H9 (cell line): ENCODE measurements at places on chromosomes 7 and 10.

DNA sequence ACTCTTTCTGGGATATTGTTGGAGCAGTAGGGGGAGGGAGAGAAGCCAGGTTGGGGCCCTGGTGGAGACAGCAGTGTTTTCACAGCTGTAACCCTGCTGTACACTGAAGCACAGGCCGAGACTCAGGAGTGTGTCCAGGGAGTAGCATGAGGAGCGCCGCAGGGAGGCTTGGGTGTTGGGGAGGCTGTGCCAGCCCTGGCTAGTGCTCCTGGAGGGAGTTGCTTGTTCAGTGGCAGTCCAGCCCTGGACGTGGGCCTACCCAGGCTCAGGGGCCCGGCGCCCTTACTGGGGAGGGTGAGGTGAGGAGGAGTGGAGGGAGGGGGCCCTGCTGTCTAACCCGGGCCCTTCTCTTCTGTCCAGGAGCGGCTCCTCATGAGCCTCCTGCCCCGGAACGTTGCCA is 35.9 kb downstream of the ADCY1 start:
- no peak for DNase-seq

GRCh38 chr7:129676017-129676897 is 64.7 kb downstream of the NRF1 start:
- no peak for DNase-seq

- no peak for DNase-seq
Measured at GRCh38 chr10:77936697-77937567, 10.4 kb upstream of the DLG5 start.

- no peak for DNase-seq
Measured at GRCh38 chr7:93048136-93048930, 69.4 kb downstream of the SAMD9 start.

DNA sequence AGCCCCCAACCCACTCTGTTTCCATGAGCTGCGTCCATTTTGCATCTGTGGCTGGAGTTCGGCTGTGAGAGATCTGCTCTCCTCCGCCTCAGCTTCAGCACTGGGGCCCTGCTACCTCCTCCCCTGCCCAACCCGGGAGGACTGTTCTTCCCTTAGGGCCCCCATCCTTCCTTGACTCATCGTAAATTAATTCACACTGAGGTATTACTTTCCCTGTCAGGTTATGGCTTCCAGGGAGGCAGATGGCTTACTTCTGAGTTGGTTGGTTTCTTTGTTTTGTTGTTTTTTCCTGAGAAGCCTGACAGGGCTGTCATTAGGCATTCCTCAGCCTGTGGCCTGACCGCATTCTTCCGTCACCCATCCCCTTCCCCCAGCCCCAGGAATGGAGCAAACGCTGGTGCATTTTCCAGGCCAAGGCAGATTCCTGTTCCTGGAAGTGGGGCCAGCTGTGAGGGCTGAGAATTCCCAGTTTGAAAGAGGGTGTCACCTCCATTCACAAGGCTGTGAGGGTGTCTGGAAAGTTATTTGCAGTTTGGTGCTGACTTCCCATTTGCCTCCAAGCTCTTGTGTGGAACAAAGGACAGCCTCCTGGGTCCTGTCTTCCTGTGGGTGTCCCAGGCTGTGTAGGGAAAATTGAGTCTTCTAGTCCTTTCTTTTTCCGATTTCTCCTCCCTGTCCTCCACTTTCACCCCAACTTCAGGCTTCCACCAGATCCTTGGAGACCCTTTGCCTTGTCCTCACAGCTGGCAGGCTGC is 11.7 kb downstream of the CPA5 start:
- peak; percentile 76 for DNase-seq

- no peak for DNase-seq
Measured at GRCh38 chr10:99976886-99977665, 32.7 kb downstream of the DNMBP start.

DNA sequence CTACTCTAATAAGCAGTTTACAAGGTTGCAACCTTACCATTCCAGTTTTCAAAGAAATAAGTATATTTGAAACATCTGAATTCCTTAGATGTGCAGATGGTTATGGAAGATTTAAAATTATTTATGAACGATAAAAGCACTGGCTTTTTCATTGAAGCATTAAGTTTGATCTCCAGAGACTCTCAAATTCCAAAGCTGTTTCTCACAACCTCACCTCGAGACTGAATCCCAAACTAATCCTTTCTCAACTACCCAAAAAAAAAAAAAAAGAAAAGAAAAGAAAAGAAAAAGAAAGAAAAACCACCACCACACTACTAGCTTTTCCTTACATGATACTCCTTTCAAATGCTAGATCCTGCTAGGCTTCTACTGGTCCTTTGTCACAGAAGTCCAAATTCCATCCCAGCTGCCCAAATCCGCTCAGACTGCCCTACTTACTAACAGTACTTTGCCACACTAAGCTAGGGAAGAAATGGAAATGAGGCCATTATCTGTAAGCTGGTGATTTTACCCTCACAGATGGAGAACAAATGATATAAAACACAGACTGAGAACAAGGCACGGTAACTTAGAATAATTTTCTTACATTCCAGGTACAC is 100.6 kb upstream of the CDK1 start:
- DNase-seq = no peak

DNA sequence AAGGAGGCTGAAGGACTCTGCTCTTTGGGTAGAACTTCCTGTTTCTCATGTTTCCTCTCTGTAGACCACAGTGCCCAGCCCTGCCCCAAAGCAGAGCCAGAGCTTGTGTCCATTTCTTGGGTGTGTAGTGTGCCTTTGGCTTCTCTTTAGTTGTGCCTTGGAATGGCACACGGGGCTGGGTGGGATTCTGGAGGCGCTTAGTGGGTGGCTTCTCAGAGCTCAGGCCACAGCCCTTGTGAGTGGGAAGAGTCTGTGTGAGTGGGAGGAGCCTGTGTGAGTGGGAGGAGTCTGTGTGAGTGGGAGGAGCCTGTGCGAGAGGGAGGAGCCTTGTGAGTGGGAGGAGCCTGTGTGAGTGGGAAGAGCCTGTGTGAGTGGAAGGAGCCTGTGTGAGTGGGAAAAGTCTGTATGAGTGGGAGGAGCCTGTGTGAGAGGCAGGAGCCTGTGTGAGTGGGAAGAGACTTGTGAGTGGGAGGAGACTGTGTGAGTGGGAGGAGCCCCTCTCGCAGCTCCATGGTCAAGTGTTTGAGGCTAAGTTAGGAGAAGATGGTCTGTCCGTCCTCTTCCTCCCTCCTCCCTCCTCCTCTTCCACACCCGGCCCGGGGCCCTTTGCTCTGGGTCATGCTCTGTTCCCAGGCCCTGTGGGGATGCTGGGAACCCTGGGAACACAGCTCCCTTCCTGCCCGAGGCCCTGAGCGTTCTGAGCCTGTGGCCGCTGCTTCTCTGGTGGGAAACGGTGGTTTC is 153.0 kb downstream of the GRK5 start:
- DNase-seq = no peak

GRCh38 chr7:18508443-18509427 is 13.2 kb downstream of the HDAC9 start:
- no peak for DNase-seq

DNA sequence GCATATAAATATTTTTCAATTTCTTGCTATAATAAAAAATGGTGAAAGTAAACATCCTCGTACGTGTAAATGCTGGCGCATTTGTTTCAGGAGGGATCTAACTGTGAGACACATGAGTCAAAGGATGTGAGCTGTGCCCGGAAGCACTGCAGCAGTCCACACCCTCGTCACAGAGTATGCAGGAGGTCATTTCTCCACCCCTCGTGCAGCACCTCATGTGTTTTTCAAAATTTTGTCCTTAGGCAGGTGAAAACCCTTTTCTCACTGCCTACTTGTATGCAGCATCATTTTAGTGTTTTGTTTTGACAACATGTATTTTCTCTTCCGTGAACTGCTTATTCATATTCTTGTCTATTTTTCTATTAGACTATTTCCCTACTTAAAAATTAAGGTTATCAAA is 162.7 kb downstream of the AVL9 start:
- DNase-seq = no peak

DNA sequence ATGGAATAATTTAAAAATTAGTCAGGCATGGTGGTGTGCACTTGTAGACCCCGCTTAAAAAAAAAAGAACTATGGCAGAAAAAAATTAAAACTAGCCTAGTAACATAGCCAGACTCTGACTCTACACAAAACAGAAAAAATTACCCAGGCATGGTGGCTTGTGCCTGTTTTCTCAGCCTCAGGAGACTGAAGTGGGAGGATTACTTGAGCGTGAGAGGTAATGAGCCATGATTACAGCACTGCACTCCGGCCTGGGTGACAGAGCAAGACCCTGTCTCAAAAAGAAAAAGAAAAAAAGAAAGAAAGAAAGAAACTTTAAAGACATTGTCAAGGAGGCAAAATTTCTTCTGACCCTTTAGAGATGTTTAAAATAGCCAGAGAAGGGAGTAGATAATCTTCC is 109.0 kb upstream of the TMEM106B start:
- DNase-seq = no peak

GRCh38 chr10:33402220-33403073 is 68.0 kb upstream of the NRP1 start:
- DNase-seq = no peak

DNA sequence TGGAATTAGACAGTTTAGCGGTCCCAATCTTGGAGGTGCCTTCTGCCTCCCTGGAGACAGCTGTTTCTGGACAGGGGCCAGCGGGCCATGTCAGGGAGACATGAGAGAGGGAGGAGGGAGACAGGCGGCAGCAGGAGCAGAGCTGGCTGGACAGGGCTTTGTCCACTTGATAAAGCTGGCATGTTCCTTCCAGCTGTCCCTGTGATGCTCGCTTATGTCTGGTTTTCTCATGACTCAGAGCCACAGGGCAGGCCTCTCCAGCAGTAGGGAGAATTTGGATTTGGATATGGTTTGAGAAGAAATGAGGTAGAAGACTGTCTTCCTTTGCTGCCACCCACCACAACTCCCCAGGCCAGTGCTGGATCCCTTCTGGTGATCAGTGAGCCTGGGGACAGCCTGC is 51.7 kb upstream of the SORCS3 start:
- no peak for DNase-seq

GRCh38 chr7:137073571-137074325 is 205.3 kb downstream of the CHRM2 start:
- no peak for DNase-seq

DNA sequence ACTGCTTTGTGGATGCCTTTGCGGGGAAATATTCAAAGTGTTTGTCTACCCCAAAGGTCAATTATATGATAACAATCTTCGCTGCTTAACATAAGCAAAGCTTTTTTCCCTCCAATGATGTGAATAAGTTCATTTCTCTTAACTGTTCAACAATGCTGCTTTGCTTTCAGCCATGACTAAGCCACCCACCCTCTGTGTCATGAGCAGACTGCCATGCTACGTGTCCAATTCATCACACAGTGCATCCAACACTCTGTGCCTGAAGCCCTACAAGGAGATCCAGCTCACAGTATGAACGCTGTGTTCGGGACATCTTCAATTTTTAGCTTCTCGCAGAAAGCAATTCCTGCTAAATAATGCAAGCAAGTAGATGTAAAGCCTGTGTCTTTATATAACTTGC is 5.7 kb upstream of the TAS2R40 start:
- DNase-seq = no peak

DNA sequence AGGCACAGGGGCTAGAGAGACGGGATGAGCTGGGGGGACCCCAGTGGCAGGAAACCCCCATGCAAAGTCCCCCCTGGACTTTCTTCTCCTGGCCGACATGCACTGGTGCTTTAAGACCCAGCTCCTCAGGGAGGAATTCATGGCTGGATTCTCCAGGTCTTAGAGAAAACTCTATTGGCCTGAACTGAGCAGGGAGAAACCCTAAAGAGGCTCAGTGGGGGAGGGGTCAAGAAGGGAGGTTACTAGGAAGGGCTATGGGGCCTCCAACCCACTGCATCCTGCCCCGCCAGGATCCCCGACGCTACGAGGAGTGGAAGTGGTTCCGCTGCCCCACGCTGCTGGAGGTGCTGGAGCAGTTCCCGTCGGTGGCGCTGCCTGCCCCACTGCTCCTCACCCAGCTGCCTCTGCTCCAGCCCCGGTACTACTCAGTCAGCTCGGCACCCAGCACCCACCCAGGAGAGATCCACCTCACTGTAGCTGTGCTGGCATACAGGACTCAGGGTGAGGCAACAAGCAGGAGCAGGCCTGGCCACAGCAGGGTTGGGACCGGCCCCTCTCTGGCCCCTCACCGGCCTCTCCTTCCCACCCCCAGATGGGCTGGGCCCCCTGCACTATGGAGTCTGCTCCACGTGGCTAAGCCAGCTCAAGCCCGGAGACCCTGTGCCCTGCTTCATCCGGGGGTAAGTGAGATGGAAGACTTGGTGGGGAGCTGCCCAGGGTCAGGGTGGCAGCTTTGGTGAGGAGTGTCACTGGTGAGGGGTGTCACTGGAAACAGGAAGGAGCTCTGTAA is 13.8 kb downstream of the ATG9B start:
- DNase-seq = peak; percentile 49

GRCh38 chr10:95214793-95215192 is 20.8 kb downstream of the ACSM6 start:
- DNase-seq = no peak

GRCh38 chr10:80501913-80502521 is 35.7 kb upstream of the SH2D4B start:
- no peak for DNase-seq

GRCh38 chr10:61750943-61751471 is 88.3 kb downstream of the CABCOCO1 start:
- peak; percentile 79 for DNase-seq

DNA sequence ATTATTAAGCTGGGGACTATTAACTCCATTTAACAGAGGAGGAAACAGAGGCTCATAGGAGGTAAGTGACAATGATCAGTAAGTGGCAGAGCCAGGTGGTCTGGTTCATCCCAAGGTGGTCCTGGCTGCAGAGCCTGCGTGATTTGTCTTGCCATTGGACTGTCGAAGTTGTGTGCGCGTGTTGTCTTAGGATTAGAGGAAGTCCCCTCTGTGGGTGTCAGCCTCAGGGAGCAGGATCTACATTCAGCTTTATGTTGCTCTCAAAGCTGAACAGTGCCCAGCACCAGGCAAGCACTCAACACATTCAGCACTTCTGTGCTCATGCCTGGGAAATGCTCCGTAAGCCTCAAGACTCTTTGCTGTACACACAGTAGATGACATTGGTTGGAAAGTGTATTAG is 139.5 kb downstream of the HERPUD2 start:
- DNase-seq = no peak

GRCh38 chr10:14163377-14164086 is 167.2 kb downstream of the FRMD4A start:
- DNase-seq = no peak

- DNase-seq = no peak
Measured at GRCh38 chr10:7886056-7886455, 67.8 kb downstream of the TAF3 start.

DNA sequence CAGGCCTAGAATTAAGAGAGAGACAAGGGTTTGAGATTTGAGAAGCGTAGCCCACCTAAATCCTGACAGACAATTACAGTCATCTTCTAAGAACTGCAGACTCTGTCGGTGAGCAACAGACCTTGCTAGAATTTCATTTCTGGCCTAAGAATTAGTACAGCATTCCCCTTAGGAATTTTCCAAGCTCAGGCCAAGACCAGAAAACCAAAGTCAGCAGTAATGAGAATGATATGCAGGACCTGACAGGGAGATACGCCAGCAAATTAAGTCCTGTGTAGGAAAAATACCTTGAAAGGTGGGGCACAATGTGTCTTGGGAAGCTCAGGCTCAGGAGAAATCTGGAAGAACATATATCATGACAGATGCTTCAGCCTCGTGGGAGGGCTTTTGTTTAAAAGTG is 52.7 kb upstream of the HERPUD2 start:
- no peak for DNase-seq
